ENCODE measurements at places on chromosomes 5 and 9. TPM values are rescaled to one million over a fixed set of nuclear protein-coding genes. Genes with fewer than 3 reads are reported as not detected.

IRX2 gene
- total RNA-seq: not detected

DOCK8 gene
- total RNA-seq: 8.9 TPM

GLRA1 gene
- not detected for total RNA-seq

MARCOL gene
- total RNA-seq: not detected

AOPEP gene
- 333 TPM for total RNA-seq

EQTN gene
- not detected for total RNA-seq

SMIM33 gene
- total RNA-seq: not detected

Measured in ascending aorta (tissue), 2 donors.